ENCODE measurements at places on chromosomes 7 and 10.
A peak's percentile ranks its signal among the peaks of the same experiment; 100 is the strongest.

- DNase-seq = peak; percentile 72
Observed at GRCh38 chr7:665736-666453, 60.6 kb upstream of the DNAAF5 start.

- no peak for DNase-seq
Observed at GRCh38 chr7:24572393-24572996, 757 bp upstream of the PALS2 start.

GRCh38 chr7:140901941-140902302 lies 22.8 kb downstream of the BRAF start:
- DNase-seq = no peak

GRCh38 chr7:157467496-157468212 lies 130.8 kb downstream of the DNAJB6 start:
- DNase-seq = peak; percentile 27

- peak; percentile 45 for DNase-seq
Observed at GRCh38 chr10:77926566-77927401, at the start of gene DLG5. Gene DLG5, minus strand, starts transcription at chr10:77926755. Its CDS starts 235 bp downstream, at chr10:77926520.

DNA sequence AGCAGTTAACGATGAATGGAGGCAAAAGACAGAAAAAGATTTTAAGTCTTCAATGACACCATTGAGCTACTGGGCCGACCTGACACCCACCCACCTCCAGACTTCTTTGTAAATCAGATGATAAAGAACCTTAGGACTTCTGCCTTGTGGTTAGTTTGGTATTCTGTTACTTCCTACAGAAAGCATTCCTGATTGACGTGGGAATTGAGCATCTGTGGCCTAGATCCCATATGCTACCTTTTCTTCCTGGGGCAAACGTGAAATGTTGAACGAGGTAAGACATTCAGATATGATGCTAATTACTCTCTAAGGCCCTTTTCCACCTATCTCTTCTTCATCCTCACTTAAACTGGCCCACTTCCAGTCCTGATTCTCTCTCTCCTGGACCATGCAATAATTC lies 10.2 kb downstream of the PRLHR start:
- DNase-seq = no peak

- no peak for DNase-seq
Observed at GRCh38 chr10:5619362-5620211, 46.8 kb downstream of the ASB13 start.

DNA sequence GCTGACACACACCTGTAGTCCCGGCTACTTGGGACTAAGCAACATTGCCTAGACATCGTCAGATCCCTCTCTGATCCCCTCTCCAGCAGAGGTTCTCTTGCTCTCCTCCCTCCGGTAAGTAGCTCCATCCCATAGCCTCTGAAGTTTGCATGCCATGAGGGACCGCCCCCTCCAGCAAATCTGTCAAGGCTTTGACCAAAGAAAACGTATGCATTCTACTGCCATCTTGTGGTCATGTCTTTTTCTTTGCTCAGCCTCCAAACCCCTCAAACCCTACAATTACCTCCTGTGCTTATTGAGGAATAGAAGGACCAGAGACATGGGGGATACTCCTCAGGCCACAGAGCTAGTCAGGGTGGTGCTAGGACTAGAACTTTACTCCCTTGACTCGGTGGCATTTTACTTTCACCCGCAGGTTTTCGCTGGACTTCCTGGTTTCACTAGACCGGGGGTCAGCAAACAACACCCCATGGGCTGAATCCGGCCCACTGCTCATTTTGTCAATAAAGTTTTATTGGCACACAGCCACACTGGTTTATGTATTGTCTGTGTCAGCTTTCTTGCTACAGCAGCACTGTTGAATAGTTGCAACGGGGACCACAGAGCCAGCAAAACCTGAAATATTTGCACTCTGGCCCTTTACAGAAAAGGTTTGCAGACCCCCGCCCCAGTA lies 202.6 kb upstream of the FOXK1 start:
- DNase-seq = peak; percentile 85

GRCh38 chr7:78523930-78524329 lies 725.4 kb downstream of the PHTF2 start:
- peak; percentile 43 for DNase-seq

DNA sequence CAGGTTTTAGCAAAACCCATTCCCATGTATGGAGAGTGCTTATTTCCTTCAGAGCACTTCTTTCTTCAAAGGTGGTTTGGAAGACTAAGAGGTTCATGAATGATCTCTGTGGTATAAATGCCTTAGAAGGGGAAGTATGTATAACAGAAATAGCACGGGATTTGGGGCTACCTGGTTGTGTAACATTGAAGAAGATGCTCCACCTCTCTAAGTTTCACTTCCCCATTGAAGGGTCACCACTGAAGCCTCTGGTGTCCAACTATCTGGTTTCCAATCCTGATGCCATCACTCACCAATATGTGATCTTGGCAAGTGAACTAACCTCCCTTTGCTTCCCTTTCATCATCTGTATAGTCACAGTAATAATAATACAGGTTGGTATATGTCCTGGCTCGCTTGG lies 37.2 kb downstream of the CYCS start:
- no peak for DNase-seq

DNA sequence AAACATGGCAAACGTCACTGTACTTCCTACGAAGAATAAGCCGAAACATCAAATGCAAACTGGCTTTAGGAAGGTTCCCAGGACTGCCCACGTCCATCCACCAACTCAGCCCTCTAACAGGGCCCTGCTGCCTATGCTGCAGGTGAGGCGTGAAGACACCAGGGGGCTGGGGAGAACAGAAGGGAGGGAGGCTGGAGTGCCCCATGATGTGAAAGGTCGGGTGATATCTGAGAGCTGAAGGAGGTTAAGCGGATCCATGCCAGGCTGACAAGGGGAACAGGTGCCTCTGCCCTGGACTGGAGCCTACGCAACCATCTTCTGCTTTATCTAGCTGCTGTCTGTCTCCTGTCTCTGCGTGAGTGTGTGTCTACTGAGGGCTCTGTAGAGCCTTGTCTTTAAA lies 40.2 kb upstream of the ATP6V0A4 start:
- no peak for DNase-seq

DNA sequence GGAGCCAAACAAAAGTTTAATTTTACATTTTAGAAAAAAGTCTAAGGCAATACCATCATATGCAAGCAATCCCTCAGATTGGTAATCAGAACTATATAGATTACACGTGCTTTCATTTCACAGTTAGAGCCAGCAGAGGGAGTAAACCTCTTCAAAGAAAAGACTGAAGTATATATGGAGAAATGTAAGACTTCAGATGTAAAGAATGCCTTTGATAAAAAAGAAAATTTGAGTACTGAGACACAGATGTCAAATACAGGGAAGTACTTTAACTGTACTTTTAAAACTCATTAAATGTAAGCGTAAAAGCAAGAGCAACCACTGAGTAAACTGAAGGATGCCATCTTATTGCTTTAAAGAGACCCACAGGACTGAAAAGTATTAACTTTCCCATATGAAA lies 101.4 kb upstream of the FAM133B start:
- no peak for DNase-seq

DNA sequence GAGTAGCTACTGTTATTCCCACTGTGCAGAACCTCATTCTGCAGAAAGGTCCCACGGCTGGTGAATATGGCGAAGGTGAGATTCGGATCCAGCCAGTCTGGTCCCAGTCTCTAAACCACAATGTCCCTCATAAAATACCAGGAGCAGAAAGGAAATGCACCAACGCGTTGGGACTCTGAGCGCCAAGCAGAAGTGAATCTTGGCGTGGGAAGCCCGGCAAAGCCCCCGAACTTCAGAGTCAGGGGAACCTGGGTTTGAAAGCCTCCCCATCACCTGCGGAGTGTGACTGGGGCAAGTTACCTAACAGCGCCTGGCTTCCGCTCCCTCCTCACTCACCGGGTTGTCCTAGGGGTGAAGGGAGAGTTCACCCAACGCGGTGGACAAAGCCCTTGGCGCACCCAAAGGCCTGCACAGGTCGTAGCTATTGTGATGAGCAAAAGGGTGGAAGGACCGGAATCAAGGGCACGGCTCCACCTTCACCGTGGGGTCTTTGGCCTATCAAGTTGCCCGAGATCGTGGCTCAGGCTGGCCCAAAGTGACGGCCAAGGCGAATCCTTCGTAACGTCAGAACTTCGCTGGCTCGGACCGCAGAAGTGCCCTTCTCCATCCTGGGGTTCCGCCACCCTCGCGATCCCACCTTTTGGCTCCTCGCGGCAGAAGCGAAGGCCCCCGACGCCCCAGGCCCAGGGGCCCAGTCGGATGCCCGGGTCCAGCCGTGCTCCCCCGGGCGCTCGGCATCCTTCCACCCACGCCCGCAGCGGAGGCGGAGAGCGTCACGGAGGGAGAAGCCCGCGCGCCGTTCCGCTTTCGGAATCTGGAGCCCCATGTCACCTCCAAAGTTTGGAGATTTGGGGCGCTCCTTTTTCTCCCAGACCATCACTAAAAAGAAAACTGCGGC lies 811 bp downstream of the RGS10 start:
- no peak for DNase-seq

GRCh38 chr10:20670579-20670978 lies 226.5 kb downstream of the NEBL start:
- no peak for DNase-seq

GRCh38 chr10:70346155-70346554 lies 36.3 kb downstream of the LRRC20 start:
- no peak for DNase-seq

DNA sequence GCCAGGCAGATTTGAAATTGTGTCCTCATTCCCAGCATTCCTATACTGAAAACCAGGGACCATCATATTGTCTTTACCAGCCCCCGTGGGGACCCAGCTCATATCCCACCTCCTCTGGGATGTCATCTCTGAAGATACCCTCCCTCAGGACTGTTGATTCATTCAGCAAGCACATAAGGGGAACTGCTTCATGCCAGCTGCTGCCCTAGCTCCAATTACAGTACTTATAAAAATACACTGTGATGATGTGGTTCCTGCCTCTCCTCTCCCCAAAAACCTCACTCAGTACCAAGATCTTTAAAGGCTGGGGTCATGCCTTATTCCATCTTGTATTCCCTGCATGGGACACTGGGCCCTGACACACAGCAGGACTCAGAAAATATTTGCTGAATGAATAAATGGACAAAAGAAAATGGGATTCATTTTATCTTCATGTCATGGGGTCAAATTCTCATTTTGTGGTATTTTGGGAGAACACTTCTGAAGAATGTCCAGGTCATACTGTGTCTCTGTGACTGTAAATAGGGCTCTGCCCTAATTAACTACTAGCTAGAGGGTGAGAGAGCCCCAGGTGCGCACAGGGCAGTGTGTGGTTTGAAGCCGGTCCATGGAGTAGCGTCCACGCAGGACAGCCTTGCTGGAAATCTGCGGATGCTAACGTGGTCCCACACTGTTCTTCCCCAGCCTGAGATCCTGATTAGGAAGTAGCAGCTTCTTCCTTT lies 29.0 kb upstream of the DAGLB start:
- DNase-seq = no peak

DNA sequence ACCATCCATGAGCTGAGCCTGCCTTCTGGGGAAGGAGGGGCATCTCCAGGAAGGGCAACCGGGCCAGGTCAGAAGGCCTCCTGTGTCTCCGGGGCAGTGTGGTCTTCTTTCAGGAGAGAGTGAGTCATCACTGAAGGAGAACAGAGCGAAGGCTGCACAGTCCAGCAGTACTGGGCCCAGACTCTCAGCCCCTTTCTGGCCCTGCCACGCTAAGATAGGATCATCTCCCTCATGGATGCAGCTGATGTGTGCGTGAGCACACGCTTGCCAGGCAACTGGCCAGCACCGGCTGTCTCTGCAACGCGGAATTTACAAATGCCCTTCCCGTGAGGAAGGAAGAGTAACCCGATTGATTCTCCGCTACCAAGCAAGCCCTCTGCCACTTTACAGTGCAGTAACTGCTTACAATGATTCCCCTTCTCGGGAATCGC lies 328.2 kb downstream of the TNS3 start:
- peak; percentile 51 for DNase-seq

DNA sequence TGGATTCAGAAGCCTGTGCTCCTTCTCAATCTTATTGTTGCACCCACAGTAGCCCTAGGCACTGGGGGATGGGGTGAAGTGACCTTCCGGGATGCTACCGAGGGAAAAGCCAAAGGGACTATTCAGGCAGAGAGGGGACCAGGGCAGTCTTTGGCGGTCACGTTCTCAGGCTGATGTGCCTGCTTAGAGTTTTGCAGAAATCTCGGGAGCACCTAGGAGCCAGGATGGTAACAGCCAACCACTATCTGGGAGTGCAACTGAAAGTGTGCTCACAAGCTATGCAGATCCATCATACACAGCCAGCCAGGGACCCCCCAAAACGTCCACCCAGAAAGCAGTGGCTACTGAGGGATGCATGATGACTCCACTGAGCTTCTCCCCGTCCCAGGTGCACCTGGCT lies 52.4 kb downstream of the CXCL12 start:
- no peak for DNase-seq

GRCh38 chr10:119750391-119751230 lies 24.8 kb downstream of the INPP5F start:
- peak; percentile 76 for DNase-seq

DNA sequence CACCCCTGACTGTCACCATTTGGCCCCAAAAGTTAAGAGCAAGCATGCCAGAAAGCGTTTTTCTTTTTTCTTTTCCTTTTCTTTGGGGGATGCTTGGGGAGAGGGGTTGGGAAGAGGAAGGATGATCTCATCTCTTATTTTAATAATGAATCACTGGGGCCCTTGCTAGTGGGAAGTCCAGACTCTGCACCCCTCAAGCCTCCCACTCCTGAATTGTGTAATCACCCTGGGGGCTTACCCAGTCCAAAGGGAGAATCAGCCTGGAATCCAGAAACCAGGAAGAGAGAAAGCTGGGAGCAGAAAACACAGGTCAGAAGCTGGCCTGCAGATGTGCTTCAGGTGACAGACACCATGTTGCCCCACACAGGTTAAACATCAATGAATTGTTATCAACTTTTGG lies 14.7 kb upstream of the HABP2 start:
- no peak for DNase-seq

- no peak for DNase-seq
Observed at GRCh38 chr10:7537126-7537525, 126.3 kb upstream of the SFMBT2 start.

GRCh38 chr10:44619521-44619920 lies 234.6 kb upstream of the CXCL12 start:
- no peak for DNase-seq

DNA sequence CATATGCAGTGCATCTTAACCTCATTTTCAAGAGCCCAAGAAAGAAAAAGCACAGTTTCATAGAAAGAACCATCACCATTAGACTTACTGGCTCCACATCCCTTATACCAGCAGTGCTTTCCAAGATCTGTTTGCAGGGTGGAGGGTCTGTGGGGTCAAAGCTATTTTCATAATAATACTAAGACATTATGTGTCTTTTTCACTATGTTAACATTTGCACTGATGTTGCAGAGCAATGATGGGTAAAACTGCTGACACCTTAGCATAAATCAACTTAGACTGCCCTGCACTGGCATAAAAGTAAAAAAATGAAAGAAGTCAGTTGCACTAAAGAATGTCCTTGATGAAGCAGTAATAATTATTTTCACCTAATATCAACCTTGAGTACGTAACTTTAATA lies 166.2 kb downstream of the SKAP2 start:
- no peak for DNase-seq

DNA sequence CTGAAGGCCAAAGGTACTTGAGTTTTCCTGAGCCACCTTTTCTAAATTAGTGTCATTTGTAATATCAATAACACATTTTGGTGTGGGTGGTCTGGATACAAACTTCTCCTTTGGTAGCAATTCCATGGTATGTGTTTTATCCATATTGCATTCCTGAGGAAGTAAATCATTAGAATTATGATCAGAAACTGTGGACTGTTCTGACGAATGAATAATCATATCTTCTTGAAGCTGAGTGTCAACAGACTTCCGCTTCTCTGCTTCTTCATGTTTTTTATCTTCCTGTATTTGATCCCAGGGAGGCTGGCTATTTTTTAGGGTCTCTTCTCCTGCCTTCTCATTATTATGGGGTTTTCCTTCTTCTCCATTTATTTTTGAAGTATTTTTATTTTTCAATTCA lies 81.4 kb downstream of the NRBF2 start:
- DNase-seq = no peak

- DNase-seq = no peak
Observed at GRCh38 chr10:7317786-7318446, 92.9 kb downstream of the SFMBT2 start.
